ENCODE measurements at places on chromosomes 5 and 9.

GRCh38 chr5:76696251-76696650 is 19.7 kb upstream of the F2R start:
- DNase-seq: no peak

DNA sequence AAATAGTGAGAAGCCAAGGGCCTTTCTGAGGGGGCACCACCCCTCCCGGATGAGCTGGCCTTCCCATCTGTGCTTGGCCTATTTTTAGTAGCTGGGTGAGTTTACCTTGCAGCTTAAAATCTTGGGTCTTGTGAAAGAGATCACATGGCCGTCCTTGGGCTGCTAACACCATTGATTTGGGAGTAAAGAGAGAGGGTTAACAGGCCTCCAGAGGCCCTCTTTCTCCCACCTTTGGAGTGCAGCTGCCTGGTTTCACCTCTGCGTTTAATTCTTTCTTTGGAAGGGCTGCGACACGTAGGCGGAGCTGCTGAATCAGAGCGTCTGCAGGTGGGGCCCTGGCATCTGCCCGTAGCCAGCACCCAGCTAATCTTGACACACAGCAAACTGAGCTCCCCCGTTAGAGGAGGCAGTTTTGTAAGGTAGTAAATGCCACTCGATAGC is 12.8 kb downstream of the OLFM1 start:
- DNase-seq: no peak

DNA sequence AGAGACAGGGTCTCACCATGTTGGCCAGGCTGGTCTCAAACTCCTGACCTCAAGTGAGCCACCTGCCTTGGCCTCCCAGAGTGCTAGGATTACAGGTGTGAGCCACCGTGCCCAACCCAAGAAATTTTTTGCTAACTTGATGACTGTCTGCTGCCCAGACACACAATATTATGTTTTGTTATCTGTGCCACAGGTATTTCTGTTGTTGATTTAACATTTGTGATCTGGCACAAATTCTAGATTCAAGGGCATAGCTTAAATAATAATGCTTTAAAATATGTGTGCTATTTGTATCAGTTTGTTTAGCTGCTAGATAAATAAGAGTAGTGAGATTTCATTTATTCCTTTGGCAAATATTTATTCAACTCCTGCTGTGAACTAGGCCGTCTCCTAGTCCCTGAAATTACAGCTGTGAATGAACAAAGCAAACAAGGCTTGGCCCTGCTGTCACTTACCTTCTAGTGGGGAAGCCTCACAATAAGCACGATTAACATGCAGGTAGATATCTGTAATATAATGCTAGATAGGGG is 35.3 kb downstream of the GAPVD1 start:
- DNase-seq: no peak

GRCh38 chr9:89350988-89351557 is 32.8 kb downstream of the SECISBP2 start:
- DNase-seq: no peak

DNA sequence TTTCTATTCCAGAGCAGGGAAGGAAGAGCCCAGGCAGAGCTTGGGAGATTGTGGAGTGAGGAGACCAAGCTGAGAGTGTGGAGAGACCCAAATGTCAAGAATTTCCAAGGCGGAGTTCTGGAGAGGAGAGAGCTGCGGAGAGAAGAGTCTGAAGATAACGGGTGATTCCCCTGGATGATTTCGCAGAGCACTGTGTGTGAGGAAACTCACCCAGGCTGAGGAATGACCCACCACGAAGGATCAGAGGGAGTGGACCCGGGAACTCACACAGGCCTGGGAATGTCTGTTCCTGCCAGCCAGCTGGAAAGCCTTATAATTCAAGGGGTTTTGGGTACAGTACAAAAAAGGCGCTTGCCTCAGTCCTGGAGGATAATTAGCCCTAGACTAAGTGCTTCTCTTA is 94.2 kb downstream of the WNK2 start:
- DNase-seq: no peak

- DNase-seq: no peak
Measured at GRCh38 chr5:111869681-111870080, 112.7 kb upstream of the NREP start.

- no peak for DNase-seq
Measured at GRCh38 chr9:18798106-18798505, 234.9 kb downstream of the SAXO1 start.

- no peak for DNase-seq
Measured at GRCh38 chr5:73031839-73032238, 76.0 kb downstream of the FCHO2 start.

DNA sequence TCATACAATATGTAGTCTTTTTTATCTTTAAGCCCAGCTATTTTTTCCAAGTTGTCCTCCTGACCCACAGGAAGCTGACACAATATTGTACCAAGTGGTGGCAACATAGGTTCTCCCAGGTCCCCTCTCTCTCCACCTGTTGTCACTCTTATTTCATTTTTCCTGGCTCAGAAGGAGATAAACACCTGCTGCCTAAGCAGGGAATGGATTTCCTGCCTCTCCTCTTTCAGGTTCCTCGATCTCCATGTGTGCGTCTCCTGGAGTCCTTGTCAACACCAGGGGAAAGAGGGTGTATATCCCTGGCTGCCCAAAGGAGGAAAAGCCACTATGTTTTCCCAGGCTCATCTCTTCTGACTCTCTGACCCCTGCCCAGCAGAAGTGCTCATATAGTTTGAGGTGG is 81.8 kb upstream of the KLF9 start:
- no peak for DNase-seq

- no peak for DNase-seq
Measured at GRCh38 chr9:94937214-94937903, 210.9 kb downstream of the AOPEP start.

GRCh38 chr5:74638970-74639806 is 1.3 kb downstream of the ENC1 start:
- DNase-seq: peak; percentile 87

- peak; percentile 22 for DNase-seq
Measured at GRCh38 chr9:105693435-105694189, 729 bp upstream of the TMEM38B start.

DNA sequence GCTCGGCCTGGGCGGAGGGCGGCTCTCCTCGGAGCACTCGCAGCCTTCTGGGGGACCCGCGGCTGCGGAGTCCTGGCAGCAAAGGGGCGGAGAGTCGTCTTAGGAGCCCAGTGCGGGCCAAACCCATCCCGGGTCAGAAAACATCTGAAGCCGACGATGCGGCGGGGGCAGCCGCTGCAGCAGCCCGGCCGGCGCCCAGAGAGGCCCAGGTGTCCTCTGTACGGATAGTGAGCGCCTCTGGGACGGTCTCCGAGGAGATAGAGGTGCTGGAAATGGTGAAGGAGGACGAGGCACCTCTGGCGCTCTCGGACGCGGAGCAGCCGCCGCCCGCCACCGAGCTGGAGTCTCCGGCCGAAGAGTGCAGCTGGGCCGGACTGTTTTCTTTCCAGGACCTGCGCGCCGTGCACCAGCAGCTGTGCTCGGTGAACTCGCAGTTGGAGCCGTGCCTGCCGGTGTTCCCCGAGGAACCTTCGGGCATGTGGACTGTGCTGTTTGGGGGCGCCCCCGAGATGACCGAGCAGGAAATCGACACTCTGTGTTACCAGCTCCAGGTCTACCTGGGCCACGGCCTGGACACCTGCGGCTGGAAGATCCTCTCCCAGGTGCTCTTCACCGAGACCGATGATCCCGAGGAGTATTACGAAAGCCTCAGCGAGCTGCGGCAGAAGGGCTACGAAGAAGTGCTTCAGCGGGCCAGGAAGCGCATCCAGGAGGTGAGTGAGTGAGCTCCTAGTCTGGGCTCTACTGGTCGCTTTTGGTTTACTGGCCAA is 1.2 kb downstream of the JMY start:
- peak; percentile 64 for DNase-seq

DNA sequence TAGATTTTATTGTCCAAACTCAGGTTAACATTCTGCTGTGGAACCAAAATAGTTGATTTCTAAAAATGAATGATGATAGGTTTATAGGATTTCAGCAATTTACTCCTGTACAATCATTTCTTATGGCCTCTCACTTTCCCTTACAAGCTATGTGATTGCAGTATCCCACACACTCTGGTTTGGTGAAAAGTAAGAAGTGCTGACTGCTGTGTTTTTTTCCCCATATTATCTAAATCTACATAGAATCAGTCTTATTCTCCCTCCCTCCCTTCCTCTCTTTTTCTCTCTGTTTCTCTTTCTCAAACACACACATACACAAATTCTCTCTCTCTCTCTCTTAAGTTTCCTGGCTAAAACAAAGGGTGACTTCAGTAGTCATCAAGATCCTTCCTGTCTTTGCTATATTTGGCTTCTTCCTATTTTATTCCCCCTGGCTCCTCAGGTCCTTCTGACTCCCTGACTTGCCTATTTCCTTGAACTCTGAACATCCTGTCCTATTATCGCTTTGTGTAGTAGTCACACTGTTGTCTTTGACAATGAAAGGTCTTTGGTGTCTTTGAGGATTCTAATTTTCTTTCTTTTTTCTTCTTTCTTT is 55.9 kb upstream of the HAPLN1 start:
- no peak for DNase-seq

- no peak for DNase-seq
Measured at GRCh38 chr9:90012949-90013348, 408.1 kb downstream of the GADD45G start.

DNA sequence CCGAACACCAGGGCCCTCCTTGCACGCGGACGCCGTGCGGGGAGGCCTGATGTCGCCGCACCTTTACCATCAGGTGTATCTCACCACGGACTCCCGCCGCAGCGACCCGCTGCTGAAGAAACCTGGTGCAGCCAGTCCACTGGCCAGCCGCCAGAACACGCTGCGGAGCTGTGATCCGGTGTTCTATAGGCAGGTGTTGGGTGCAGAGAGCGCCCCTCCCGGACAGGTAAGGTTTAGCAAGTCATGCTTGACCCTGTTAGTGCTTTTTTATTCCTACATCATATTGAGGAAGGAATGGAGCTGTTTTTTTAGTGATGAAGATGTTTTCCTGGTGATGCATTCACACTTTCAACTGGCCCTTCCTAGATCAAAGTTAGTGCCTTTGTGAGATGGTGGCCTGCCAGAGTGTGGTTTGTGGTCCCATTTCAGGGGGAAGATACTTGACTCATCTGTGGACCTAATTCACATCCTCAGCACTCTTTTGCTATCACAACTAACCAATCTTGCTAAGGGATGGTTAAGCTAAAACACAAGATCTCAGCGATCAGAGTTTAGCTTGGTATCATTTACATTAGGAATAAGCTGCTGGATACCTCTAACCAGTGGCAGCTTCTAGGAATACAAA is 2.7 kb downstream of the PCDHGC3 start:
- peak; percentile 46 for DNase-seq

DNA sequence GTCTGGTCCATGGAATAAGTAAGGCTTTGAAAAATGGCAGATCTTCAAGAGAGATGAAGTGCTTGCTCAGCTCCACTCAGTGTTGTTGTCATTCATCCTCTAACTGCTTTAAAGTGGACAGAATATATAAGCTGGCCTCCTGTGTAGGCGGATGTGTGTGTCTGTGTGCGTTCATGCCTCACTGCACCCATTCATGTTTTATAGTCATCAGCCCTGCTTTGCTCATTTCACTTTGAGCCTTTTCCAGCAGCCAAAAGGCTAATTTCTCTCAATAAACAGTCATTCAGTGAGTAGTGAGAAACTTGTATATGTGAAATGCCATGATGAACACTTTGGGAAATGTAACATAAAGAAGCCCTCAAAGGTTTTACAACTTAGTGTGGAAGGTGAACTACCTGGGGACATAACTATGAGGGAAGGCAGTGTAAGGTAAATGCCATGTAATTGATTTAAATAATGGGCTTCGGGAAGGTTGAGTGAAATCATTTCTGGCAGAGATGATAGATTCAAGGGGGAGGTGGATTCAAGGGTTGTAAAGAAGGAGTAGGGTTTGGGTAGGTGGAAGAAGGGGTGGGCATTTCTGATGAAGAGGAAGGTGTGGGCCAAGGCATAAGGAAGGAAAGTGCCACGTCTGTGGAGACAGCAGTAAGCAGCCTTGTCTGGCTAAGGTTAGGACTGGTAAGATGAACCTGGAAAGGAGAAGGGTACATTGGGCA is 15.7 kb downstream of the TTC23L start:
- peak; percentile 82 for DNase-seq

DNA sequence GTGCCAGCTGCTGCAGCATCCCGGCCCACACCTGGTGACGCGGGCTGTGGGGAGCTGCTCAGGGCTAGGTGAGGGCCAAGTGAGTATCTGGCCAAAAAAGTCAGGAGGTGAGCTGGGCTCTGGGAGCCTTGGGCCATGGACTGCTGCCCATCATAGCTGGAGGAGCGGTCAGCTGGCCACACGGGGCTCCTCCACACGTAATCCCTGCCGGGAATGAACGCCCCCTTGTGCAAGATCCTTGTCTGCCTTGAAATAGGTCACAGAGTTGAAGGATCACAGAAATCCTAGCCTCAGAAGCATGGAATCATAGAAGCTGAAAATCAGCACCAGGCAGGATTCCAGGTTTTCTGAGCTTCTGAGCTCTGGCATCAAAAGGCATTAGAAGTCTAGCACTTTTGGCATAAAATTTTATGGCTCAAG is 16.8 kb upstream of the COL27A1 start:
- no peak for DNase-seq

- DNase-seq: no peak
Measured at GRCh38 chr5:121086671-121087070, 622.6 kb downstream of the PRR16 start.

GRCh38 chr5:14125262-14125661 is 17.9 kb upstream of the TRIO start:
- DNase-seq: no peak

DNA sequence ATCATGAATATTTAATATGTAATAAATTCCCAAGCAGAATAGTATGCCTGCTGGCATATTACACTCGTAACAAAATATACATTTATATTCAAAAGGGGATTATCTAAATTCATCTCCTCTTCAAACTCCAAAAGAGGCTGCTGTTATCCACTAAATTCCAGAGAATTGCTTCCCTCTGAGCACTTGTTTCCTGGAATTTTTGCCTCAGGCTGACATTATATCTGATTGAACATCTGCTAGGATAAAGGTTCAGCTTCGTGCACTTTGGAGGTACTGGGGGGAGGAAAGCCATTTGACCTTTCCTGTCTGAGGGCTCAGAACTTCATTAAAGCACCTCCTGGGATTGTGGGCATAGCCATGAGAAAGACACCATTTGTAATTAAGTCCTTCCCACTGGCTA is 4.3 kb upstream of the HAPLN1 start:
- DNase-seq: no peak

DNA sequence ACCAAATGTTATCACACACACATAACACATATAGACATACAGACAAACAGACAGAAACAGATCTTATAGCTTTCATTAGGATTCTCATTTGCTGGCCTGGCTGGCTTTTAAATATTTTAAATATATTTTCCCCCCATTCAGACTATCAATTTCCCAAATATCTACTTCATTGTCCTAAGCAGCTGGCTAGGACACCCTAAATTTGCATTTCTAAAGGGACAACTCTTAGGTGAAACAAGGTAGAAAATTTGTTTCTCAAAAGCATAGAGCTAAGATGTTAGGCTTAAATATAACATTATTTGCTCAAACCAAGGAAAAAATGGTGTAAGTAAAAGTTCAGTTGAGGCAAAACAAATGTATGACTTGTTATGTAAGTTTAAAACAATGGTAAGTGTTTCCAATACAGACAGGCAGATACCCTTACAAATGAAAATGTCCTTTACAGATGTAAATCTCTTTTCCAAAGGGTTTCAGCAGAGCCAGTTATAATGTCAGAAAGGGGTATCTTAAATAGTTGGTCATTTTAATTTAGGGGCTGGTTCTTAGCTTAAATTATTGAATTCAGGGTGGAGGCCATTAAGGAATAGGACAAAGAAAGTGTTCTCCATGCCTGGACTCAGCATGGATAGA is 522.8 kb downstream of the DMRTA1 start:
- DNase-seq: no peak

GRCh38 chr5:180523629-180524466 is 29.7 kb downstream of the CNOT6 start:
- peak; percentile 25 for DNase-seq
